ENCODE measurements at places on chromosomes 12 and 14.
A peak's percentile ranks its signal among the peaks of the same experiment; 100 is the strongest.

DNA sequence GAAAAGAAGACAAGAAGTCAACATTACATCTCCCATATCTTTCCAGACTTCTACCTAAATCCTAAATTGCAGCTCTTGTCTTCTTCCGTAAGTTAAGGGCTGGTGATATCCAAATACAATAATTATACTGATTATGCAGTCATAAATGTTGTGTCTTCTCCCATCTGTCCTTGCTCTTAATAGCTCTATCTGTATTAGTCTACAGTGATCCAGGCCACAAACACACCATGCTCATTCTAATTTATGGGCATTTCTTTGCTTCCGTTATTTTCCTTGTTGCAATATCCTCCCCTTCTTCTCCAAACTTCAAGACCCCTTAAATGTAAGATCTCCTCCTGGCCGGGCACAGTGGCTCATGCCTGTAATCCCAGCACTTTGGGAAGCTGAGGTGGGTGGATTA lies 3.7 kb upstream of the MDP1 start:
- DNase-seq: no peak

DNA sequence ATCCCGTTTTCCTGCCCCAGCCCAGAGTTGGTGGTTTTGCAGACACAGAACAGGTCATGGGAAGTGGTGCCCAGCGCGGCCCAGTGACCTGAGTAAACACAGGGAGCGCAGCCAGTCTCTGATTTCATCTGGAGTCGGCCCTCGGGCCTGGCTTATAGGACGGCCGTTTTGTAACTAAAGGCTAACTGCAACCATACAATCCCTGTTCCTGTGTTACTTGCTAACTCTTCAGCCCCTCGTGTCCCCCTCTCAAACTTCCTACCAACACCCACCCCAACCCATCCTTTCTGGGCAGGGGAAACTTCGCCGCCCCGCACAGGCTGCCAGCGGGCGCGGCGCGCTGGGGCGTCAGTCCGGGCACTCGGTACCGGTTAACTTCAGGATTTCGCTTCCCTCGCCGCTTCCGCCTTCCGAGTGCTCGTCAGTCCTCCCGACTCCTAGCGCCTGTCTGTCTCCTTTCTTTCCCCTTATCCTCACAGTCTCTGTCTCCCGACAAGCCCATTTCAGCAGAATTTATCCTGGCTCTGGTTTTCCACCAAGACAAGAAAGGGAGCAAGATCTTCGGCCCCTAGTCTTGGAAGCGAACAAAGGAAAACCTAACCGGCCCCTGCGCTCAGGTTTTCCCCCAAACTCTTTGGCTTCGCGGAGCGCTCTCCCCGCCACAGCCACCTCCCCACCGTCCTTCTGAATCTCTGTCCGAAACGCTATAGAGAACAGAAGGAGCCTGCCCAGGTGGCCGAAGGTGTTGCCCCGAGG lies 2.0 kb downstream of the SIX1 start:
- DNase-seq: peak; percentile 48

DNA sequence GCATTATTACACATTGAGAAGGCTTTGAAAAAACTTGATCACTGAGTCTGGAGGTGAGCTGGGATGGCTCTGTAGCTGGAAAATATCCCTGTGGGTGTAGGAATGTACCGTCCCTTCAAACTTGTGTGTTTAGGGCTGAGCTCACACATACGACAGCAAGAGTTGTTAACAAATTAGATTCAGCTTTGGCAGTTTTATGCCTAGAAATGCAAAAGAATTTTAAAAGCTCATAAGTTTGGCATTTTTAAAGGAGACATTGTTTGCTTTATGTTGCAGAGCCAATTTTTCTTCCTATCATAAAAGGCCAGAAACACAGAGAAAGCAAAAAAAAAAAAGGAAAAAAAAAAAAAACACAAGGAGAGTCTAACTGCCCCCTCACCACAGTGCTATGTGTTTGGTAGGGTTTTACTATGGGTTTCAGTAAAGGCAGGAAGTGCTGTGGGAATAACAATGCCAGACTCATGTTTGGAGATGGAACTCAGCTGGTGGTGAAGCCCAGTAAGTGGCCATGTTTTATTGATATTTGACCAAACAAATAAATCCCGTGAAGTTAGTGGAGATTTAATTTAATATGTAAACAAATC lies 78.4 kb downstream of the DAD1 start:
- no peak for DNase-seq

- no peak for DNase-seq
These were observed 69.9 kb downstream of the RASSF3 start for GRCh38 chr12:64680235-64680634.

- DNase-seq: no peak
These were observed 220.8 kb downstream of the ITPR2 start for GRCh38 chr12:26612203-26612602.

DNA sequence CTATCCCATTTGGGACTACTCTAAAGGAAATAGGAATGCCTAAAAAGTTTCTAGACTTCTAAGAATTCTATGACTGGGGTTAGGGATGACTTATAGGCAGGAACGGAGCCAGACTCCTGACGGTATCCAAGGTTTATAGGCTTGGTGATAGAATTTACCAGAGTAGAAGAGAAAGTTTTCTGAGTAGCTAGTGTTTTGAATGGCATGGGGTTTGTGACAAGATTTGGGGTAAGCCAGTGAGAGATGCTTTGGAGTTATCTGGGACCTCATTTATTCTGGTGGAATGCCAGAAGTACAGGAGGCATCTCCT lies 444.6 kb downstream of the RAD51B start:
- DNase-seq: no peak

All from mucosa of descending colon (tissue), 3 donors.